ENCODE measurements at places on chromosomes 12 and 14. TPM values are rescaled to one million over a fixed set of nuclear protein-coding genes. Genes with fewer than 3 reads are reported as not detected.

The ANO2 gene
- not detected for total RNA-seq

The WNT5B gene
- not detected for total RNA-seq

The ERP27 gene
- total RNA-seq = 0.24 TPM

The SLC38A4 gene
- total RNA-seq = 0.22 TPM

The TMEM233 gene
- not detected for total RNA-seq

The KCNJ8 gene
- total RNA-seq = not detected

The TTC9 gene
- 3.2 TPM for total RNA-seq

The NPAS3 gene
- not detected for total RNA-seq

The OR4K1 gene
- not detected for total RNA-seq
